ENCODE measurements at places on chromosomes 5 and 9.

DNA sequence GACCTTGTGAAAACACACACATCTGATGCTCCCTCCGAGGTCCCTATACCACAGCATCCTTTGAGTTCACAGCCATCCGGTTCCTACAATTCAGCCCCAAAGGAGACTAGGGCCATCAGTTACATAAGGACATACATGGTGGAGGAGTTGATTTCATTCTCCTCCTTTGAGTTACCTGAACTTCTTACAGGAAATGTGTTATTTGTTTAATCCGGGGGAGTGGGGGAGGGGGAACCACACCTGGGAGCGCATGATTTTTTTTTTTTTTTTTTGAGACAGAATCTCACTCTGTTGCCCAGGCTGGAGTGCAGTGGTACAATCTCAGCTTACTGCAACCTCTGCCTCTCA is 30.7 kb downstream of the SEMA4D start:
- no peak for DNase-seq

DNA sequence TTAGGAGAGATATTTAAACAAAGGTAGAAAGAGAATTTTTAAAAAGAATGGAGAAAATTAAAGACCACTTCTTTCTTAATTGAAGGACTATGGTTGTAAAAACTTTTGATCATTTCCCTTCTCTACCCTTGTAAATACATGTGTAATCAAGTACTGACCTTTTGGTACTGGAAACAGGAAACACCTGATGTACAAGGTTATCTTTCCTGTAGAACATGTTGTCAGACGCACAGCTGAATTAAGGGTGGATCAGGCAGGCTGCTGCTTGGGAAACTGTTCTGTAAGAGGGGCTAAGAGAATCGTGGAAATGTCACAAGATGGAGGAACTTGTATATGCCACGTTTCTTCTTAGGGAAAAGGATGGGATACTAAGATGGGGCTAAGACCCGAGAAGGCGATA is 341.6 kb downstream of the ZNF608 start:
- DNase-seq, result no peak

GRCh38 chr5:149285153-149285552 is 13.5 kb downstream of the AFAP1L1 start:
- DNase-seq, result no peak

GRCh38 chr5:138186002-138186447 is 7.1 kb downstream of the KIF20A start:
- DNase-seq, result no peak

GRCh38 chr9:12815888-12816287 is 41.1 kb downstream of the LURAP1L start:
- peak; percentile 71 for DNase-seq

- DNase-seq, result peak; percentile 70
Measured at GRCh38 chr9:112757282-112757883, 6.8 kb downstream of the SNX30 start.

DNA sequence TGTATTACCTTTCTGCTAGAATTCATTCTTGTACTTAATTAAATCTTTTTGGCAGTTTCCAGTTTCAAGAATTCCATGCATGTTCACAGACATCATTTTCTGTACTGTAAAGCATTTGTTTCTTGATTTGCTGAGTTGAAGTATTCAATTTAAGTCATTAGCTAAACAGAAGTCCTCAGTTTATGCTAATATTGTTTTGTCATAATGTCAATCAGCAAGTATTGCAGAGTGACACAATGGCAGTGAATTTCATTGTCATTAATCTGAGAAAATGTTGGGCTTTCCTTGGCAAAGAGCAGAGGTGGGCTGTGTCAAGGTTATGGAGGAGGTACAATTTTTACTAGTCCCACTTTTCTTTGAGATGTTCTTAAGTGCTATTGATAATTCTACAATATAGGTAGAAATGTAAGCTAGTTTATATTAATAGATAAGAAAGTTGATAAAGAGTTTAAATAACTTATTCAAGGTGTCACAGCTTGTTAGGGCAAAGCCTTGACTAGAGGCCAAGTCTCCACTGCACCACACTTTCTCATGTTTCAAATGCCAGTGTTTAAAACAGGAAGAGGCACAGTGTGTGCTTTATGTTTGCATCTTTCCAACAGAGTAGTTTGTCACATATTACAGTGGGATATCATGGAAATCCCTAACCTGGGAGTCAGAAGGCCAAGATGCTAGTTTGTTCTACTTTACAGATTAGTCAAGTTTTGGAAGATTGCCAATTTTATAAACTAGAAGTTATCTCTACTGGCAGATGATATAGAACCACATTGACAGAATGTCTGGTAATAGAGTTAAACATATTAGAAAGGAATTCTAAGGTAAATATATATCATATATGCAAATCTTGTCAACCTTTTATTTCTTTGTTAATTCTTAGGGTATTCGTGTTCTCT is 56.3 kb downstream of the SLF1 start:
- no peak for DNase-seq

DNA sequence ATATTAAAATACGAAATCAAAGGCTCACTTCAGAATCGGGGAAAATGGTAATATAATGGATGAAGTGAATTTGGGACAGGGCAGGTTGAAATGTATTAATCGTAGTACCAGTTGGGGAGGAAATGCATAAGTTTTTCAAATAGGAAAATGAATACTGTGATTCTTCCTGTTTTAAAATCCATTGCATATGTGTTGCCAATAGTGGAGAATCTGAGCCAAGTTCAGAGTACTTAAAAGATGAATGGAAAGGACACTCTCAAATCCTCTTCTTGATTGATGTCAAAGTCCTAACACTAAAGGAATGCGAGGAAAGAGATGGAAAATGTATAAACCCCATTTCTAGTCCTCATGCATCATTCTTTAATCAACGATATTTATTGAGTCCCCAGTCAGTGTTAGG is 160.9 kb upstream of the CCNG1 start:
- DNase-seq, result no peak

GRCh38 chr9:126471084-126471624 is 142.6 kb upstream of the LMX1B start:
- peak; percentile 31 for DNase-seq

GRCh38 chr9:78032730-78033457 is 1.3 kb upstream of the GNAQ start:
- no peak for DNase-seq

- no peak for DNase-seq
Measured at GRCh38 chr5:97363577-97363976, 180.5 kb upstream of the RIOK2 start.

GRCh38 chr5:33509036-33509435 is 68.3 kb downstream of the TARS1 start:
- no peak for DNase-seq

GRCh38 chr9:17433526-17433925 is 145.3 kb upstream of the SH3GL2 start:
- DNase-seq, result no peak

DNA sequence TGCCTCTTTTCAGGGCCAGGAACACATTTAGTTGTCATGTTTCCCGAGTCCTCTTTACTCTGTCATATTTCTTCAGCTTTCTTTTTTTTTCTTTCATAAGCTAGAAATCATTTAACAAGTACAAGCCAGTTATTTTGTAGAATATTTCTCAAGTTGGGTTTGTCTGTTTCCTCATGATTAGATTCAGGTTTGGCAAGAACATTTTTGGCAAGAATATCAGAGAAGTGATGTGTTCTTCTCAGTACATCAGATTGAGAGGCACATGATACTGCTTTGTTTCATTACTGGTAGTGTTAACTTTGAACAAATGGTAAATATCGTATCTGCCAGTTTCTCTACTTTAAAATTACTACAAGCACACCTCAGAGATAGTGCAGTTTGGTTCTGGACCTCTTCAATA is 45.1 kb downstream of the PCSK5 start:
- no peak for DNase-seq

DNA sequence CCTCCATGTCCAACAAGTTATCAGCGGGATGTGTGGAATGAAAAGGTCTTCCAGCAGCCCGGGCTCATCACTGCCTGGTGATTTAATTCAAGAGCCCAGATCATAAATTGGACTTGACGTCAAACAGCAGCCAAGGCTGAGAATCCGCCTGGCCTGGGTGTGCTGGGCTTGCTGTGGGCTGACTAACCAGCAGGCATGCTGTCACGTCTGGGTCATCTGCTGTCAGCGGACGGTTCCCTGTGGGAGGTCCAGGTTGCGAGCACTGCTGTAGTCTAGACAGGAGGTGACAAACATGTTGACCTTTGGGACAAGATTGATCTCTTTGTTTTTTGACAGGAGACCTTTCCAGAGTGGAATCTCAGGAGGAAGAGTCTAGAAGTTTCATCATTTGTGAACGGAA is 289.7 kb downstream of the OSTF1 start:
- DNase-seq, result no peak

- DNase-seq, result peak; percentile 52
Measured at GRCh38 chr5:71924325-71924724, 182.9 kb upstream of the MAP1B start.

DNA sequence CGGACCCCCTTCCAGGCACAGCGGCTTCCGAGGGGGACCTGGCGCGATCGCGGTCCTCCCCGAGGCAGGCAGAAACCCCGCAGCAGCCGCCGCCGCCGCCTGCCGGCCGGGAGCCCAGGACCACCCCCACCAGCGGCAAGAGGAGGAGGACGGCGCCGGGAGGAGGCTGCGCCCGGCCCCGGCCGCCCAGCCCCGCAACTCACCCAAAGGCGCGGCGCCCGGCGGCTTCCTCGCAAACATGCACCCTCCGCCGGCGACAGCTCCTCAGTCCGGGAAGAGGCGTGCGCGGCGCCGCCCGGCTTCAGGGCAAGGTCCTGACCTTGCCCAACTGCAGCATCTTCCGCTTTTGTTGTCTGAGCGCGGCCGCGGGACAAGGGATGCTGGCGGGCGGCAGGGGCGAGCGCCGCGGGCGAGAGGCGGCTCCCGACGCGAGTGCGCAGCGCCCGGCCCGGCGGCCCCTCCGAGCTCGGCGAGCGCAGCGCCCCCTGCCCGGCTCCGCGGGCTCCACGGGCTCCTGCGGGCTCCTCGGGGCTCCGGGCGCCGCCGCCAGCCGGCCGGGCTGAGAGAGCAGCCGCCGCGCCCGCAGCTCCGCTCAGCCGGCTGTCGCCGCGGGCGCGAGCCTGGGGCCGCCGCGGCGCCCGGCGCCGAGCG is 507 bp downstream of the CTNND2 start:
- no peak for DNase-seq

DNA sequence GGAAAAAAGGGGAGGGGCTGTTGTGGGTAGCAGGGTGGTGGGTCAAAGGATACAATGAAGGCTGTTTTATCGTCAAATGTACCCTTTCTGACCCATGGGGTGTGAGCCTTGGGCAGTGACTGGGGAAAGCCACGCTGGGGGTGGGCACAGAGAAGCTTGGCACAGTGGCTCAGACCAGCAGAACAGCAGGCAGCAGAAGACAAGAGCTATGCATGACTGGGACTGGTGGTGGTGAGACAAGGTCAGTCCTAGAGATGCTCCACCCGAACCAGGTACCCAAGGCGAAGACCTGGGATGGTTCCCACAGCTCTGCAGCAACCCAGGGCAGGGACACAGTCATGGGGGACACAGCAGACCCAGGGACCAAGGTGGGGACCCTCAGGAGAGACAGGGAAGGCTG is 38.3 kb downstream of the BICD2 start:
- DNase-seq, result no peak

- DNase-seq, result no peak
Measured at GRCh38 chr5:40502736-40503135, 177.0 kb upstream of the PTGER4 start.

DNA sequence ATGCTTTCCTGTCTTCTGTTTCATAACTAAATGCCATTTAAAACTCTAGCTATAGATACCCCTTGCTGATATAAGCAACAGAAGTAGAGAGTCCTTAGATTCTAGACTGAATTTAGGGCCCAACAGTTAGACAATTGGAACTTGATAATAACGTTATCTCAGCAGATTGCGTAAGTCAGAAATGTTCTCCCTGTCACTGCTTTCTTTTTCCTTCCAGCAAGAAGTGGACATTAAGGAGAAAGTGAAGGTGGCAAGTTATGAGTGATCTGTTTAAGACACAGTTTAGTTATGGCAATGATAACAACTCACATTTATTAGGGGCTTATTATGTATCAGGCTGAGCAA is 6.9 kb upstream of the GLIS3 start:
- no peak for DNase-seq

- DNase-seq, result no peak
Measured at GRCh38 chr5:56024810-56025150, 30.0 kb upstream of the IL6ST start.

DNA sequence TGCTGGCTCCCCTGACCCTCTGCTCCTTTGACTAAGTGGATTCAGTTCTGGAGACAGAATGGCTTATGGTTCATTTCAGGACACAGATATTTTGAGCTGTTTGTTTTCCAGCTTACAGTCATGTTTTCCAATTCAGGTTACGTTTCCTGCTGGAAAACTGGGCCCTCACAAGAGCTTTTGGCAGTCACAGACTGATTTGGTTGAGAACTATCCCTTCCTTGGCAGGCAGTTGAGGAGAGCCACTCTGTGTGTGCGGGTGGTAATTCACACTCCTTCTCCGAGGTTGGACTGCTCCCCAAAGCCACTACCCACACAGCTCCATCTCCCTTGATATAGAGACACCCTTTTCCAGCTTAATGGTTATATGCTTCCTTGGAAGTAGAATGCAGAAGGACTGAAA is 534.5 kb downstream of the TMEM38B start:
- no peak for DNase-seq

- DNase-seq, result peak; percentile 11
Measured at GRCh38 chr5:27472000-27472763, 433.8 kb upstream of the CDH9 start.

- DNase-seq, result peak; percentile 82
Measured at GRCh38 chr5:140351609-140352334, 5.4 kb upstream of the HBEGF start.

DNA sequence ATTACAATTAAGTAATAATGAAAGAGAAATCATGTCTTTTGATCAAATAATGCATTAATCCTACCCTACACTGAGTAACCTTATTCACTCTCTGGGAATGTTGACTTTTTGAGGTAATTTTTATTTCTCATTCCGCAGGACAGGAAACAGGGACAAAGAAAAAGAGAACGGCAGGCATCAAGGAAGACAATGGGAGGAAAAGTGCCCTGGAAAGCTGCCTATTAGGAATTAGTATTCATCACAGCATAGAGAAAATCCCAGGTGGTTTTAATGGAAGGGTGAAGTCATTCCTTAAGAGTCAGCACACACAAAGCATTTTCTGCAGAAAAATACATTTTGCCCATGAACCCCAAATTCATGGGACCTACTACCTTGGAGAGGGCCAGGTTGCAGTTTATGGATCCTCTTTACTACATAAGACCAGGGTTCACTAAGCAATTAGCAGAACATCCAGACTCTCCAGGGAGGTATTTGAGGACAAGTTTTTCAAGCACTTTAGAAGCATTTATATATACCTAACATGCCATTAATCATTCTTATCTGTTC is 9.4 kb downstream of the FSTL4 start:
- peak; percentile 7 for DNase-seq

GRCh38 chr5:172722327-172722815 is 48.6 kb downstream of the DUSP1 start:
- DNase-seq, result no peak

- DNase-seq, result peak; percentile 46
Measured at GRCh38 chr5:127961006-127961762, 122.4 kb upstream of the SLC12A2 start.

DNA sequence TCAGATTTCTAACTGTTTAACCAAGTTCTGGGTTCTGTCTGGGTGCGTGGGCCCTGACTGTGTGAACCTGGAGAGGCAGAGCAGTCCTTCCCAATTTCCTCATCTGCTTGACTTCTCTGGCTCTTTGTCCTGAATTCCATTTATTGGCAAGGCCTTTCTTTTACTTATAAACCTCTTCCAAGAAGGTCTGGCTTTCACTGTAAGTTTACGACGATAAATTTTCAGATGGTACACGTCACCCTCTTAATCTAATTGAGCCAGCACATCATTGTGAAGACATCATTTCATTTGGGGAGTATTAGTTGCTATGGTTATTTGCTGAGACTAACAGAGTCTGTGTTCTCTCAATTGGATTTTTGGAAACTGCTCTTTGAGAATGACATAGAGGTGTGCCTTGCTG is 92.4 kb downstream of the ARHGAP26 start:
- DNase-seq, result peak; percentile 39
